Kasumi-1 (cell line): ENCODE measurements at places on chromosomes 5 and 9.

- no peak for DNase-seq
These were observed 18.2 kb upstream of the IL7R start for GRCh38 chr5:35838370-35839042.

DNA sequence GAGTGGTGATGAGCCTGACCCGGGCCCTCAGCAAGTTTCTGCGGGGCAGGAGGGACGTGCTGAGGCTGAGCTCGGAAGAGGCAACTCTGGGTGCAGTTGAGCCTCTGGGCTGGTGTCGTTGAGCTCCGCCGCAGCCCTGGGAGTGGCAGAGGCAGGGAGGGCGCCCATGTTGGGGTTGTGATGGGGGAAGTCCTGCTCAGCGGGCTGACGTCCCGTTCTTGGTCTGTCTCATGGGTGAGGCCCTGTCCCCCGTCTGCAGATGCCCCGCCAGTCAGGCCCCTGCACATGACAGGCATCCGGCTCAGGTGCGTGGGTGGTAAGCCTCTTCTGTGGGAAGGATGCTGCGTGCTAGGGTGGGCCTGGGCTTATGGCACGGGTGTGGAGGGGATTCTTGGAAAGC lies 64.3 kb downstream of the RXRA start:
- DNase-seq: no peak

DNA sequence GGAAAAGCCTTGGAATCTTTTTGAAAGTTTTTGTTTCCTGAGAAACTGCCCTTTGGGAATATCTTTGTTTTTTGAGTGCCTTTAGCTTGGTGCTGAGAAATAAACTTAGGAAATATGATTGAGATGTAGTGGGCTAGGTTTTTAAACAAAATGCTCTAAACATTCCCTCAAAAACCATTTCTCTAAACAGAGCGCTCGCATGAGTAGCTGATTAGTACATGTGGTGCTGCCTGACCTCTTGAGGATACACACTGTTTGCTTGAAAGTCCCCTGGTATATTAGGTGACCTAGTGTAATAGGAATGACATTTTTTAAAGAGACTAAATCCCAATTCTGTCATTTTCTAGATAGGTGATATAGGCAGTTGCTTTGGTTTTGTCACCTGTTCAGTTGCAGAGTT lies 132.3 kb downstream of the ADAMTSL1 start:
- DNase-seq: no peak

- peak; percentile 16 for DNase-seq
These were observed 977 bp upstream of the PAM start for GRCh38 chr5:102753889-102754766.

GRCh38 chr9:14530841-14531240 lies 162.4 kb downstream of the ZDHHC21 start:
- DNase-seq: no peak

DNA sequence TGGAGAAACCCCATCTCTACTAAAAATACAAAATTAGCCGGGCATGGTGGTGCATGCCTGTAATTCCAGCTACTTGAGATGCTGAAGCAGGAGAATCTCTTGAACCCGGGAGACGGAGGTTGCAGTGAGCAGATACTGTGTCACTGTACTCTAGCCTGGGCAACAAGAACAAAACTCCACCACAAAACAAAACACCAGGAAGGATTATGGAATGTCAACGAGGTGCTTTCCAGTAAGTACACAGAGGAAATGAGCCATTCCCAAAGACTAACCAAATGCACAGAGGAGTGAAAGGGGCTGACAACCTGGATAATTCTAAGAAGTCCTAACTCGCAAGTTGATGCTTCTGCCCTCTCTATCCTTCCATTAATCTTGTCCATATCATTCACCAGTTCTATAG lies 126.1 kb upstream of the RETREG1 start:
- DNase-seq: no peak

- DNase-seq: no peak
These were observed 255.2 kb upstream of the TNC start for GRCh38 chr9:115373000-115373709.
